ENCODE measurements at places on chromosomes 4 and X. TPM values are rescaled to one million over a fixed set of nuclear protein-coding genes. Genes with fewer than 3 reads are reported as not detected.
A peak's percentile ranks its signal among the peaks of the same experiment; 100 is the strongest.

GRCh38 chr4:169080981-169081380 lies 70.9 kb upstream of the CBR4 start:
- DNase-seq = no peak

GRCh38 chr4:140754918-140755773 lies 1.0 kb downstream of the TBC1D9 start:
- DNase-seq = peak; percentile 33

- peak; percentile 87 for DNase-seq
Measured at GRCh38 chr4:128571747-128572146, 237.8 kb upstream of the JADE1 start.

- peak; percentile 71 for DNase-seq
Measured at GRCh38 chr4:74112399-74113105, 13.6 kb upstream of the CXCL2 start.

DNA sequence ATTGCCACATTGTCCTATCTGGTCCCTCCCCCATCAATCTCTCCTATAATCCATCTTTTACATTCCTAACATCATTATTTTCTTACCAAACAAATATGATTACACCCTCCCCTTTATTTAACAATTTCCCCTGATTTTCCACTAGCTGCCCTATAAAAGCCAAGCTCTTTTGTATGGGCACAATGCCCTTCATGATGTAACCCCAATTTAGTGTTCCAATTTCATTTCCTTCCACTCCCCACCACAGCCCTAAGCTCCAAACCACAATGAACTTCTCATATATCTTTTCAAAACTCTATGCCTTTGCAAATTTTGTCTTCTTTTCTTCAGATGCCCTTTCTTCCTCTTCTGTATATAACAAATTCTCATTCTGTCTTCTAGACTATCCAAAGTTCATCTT lies 39.5 kb upstream of the PTPN13 start:
- DNase-seq = no peak

DNA sequence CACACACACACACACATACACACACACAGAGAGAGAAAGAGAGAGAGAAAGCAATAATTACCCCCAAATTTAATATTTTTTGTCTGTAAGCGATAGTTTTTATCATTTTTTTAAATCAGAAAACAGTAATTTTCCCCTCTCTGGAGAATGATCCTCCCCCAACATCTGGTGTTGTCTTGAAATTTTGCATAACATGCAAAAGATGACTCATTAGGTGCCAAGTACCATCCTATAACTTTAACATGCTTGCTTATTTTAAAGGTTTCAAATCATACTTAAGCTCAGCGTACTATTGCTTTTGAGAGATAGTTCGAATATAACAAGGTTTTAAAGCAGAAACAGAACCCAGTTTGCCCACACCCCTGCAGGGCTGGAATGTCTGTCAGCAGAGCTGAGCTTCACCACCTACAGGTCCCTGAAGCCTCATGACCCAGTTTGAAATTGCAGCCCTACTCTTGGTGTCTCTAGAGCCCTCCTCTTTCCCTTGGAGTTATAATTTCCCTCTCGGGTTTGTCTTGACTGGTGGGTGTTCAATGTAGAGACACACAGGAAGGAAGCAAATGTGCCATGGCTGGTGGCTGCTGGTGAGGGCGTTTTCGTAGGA lies 175.0 kb upstream of the HS3ST1 start:
- peak; percentile 54 for DNase-seq

DNA sequence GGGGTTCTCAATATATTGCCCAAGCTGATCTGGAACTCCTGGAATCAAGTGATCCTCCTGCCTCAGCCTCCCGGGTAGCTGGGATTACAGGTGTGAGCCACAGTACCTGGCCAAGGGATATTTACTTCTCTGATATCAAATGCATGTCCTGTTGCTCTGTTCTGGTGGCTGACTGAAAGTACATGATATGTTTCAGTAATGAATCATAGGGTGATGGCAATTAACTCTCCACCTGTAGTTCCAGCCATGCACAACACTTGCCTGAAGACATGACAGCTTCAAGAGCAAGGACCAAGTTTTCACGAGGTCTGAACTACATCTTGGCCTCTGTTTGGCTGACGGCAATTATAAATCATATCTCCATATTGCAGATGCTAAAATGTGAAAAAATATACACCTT lies 9.1 kb downstream of the ZCCHC4 start:
- DNase-seq = peak; percentile 14

DNA sequence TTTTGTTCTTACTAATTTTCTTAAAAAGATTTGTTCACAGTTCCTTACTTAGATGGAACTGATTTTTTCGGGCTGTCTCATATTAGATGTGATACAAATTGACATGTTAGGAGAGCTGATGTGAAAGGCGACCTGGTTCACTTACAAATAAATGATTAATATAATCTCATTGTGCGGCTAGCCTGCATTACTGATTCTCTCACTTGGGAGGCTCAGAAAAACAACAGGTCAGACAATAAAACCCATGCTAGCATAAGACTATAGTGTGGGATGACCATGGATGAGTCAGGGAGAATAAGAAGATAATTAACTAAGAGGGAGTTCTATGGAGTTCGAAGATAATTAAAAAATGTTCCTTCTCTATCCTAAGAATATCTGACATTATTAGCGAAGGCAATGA lies 40.8 kb downstream of the RTL9 start:
- DNase-seq = no peak

DNA sequence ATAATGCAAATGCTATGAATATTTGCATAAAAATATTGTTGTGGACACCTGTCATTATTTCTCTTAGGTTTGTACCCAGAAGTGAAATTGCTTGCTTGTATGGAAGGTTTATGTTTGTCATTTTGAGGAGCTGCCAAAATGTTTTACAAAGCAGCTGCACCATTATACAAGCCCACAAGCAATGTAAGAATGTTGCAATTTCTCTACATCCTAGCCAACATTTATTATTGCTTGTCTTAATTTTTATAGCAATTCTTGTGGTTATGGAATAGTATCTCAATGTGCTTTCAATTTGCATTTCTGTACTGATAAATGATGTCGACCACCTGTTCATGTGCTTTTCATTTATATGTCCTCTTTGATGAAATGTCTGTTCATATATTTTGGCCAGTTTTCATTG lies 18.7 kb upstream of the RBMX start:
- DNase-seq = no peak

GRCh38 chr4:39792529-39792928 lies 94.6 kb downstream of the UBE2K start:
- no peak for DNase-seq

GRCh38 chrX:15911734-15912550 lies 57.3 kb upstream of the AP1S2 start:
- DNase-seq = no peak

HSD17B13 gene
- total RNA-seq = not detected

DNA sequence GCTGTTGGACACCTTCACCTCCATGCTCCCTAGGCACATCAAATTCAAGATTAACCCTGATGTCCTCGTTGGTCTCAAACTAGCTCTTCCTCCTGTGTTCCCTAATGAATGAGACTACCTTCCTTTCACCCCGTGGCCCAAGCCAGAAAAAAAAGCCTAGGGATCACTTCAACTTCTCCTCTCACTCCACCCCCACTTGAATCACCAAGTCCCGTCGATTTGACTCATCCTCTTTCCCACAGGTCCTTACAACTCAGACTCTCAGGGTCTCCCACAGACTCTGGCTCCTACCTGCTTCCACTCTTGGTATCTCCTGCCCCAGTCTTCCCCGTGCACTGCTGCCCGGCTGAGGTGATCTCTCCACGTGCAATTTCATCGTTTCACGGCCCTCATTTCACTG lies 8.5 kb downstream of the SLC25A43 start:
- peak; percentile 56 for DNase-seq

DNA sequence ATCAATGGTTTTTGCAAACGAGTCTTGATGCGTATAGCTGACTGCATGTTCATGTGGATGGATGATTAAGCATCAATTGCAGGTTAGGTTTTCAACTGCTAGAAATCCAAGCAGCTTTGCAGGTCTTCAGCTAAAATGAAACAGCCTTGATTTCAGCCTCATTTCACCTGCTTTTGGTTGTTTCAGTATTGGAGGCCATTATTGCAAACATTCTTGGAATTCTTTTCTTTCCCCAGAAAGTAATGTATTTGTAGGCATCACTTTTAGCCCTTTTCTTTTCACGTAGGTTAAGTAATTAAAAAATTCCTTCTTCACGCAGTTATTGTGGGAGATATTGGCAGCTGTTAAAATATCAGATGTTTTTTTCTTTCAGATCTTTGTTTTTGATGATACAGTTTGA lies 8.8 kb downstream of the ZAR1 start:
- no peak for DNase-seq

DNA sequence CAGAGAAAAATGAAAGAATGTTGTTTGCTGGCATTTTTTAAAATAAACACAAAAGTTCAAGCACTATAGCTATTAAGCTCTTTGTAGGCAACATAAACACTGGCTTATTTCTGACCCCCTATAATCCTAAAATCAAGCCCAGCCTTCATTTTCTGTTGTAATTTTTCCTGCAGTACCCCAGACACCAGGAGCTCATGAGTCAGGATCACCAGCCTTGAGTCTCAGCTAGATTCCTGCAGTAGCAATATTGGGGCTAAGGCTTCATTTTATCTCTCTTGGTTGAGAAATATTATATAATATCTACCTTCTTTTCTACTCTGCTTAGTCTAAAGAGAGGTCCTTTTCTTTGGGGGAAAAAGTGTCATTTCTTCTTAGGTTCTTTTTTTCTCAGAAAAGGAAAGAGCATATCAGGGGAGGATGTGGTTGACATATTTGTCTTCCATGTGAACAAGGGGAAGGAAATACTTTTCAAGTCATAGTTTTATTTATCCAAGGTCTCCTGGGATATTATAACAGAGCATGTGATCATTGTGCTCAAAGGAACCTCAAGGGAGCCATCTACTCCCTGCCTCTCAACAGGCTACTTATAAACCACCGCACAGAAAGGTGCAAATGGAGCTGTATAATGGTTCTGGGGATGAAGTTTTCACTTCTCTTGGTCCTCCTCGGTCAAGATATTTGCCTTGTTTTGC lies 678.3 kb upstream of the NR3C2 start:
- no peak for DNase-seq

GRCh38 chr4:13399257-13399656 lies 84.9 kb downstream of the RAB28 start:
- peak; percentile 44 for DNase-seq

GRCh38 chrX:129823115-129823514 lies 20.6 kb downstream of the ZDHHC9 start:
- DNase-seq = peak; percentile 18

- DNase-seq = peak; percentile 76
Measured at GRCh38 chr4:86592553-86593249, 1.4 kb upstream of the PTPN13 start.

DNA sequence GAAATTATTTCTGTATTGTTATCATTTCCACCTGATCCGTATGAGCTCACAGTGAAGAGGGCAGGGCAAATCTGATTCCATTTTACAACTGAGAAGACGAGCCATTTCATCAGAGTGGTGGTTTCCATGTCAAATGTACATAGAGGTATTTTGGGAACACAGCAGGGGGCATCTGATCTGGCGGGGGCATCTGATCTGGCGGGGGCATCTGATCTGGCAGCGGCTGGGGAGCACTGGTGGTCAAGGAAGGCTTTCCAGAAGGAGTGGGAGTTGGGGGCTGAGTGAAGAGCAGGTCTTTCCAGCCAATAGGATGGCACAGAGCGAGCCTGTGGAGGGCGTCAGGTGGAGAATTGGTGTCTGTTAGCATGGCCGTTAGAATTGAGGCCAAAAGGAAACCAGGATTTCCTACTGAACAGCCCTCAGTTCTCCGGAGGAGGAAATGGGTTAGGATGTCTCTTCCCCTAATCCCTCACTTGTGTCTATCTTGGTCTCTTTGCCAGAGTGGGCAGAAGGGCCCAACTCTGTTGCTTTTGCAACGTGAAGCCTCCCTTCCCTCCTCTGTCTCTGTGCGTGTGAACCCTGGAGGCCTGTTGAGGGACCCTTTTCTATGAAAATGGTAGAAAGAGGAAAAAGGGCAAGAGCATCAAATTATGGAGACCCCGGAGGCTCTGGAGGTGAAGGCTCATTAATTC lies 41.3 kb downstream of the RHOH start:
- no peak for DNase-seq

SLC2A9 gene
- total RNA-seq = 29.7 TPM

DNA sequence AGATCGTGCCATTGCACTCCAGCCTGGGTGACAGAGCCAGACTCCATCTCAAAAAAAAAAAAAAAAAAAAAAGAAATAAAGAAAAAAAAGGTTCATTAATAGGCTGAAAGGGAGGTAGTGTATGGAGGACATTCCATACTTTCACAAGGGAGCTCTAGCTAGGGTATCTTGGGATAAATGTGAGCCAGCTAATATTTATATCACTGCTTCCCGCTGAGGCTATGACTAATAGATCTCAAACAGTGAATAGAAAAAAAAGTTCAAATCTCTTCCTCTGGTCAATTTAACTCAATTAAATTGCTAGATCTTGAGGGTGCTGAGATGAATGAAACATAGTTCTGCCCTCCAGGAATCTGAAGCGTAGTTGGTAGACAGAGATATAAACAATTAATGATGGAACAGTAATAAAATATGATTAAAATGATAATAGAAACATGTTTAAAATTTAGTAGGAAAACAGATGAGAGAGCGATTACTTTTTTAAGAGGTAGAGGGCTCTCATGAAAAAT lies 55.7 kb upstream of the SHISA3 start:
- DNase-seq = no peak

DNA sequence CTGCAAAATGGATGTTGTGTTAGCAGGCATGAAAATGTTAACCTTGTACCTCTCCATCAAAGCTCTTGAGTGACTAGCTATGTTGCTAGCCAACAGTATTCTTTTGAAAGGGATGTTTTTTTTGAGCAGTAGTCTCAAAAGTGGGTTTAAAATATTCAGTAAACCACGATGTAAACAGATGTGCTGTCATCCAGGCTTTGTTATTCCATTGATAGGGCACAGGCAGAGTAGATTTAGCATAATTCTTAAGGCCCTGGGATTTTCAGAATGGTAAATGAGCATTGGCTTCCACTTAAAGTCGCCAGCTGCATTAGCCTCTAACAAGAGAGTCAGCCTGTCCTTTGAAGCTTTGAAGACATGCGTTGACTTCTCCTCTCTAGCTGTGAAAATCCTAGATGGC lies 18.4 kb downstream of the FGF2 start:
- no peak for DNase-seq

POLN gene
- total RNA-seq = 1.6 TPM

DNA sequence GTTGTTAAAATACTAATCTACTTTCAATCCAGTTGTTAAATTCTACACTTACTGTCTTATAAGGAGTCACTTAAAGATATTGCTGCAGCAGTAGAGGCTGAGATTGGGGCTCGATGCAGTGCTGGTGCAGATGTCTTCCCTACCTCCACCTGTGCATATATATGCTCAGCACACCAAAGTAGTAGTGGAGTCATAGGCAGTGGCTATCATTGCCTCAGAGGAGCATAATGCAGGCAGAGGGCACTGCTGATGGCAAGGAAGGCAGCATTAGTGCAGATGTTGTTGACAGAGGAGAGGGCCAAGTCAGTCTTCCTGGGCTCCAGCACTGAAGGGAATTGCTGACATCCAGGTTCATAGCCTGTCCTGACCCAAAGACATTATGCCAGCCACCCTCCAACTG lies 35.1 kb downstream of the INPP4B start:
- no peak for DNase-seq

Data from bronchial epithelial cell (primary cell).